Stimulated activated CD8-positive, alpha-beta memory T cell treated with anti-CD3 and anti-CD28 coated beads, Interleukin-4, amount 100 ng/mL, for 1 hour (primary cell): ENCODE measurements at places on chromosomes 4 and X.

DNA sequence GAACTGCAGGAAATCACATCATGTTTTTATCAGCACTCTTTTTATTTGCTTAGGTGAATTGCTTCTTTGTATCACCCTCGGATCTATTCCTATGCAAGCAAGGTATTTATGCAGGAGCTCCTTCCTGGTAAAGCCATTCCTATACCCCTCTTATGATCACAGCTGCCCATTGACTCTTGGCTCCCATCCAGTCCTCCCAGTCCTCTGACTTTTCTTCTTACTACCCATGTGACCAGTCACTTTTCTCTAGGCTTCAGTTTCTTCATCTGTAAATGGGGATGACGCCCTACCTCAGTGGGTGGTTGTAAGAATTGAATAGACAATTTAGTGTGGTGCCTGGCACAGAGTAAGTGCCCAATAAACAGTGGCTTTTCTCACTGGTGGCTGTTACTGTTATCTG is 144.9 kb downstream of the FHIP1A start:
- no peak for DNase-seq

DNA sequence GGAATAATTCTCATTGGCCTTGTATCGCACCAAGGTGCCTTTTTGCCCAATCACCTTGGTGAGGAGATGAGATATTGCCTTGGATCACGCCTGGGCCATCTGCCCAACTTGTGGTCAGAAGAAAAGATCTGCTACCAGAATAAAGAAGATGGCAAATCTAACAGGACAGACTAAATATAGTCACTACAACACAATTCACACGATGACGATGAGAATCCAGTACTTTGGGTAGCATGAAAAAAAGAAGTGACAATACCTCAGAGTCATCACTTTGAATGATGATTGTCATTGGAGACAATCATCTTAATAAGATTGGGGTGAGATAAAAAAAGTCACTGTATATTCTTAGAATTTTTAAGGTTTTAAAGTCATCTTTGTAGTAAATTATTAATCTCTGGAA is 7.3 kb upstream of the MSL3 start:
- no peak for DNase-seq

- no peak for DNase-seq
These were observed 16.6 kb downstream of the S100G start for GRCh38 chrX:16666541-16666940.

- DNase-seq: no peak
These were observed 116.4 kb downstream of the PPA2 start for GRCh38 chr4:105357258-105357980.

GRCh38 chrX:83630662-83631061 is 122.6 kb downstream of the POU3F4 start:
- DNase-seq: no peak

DNA sequence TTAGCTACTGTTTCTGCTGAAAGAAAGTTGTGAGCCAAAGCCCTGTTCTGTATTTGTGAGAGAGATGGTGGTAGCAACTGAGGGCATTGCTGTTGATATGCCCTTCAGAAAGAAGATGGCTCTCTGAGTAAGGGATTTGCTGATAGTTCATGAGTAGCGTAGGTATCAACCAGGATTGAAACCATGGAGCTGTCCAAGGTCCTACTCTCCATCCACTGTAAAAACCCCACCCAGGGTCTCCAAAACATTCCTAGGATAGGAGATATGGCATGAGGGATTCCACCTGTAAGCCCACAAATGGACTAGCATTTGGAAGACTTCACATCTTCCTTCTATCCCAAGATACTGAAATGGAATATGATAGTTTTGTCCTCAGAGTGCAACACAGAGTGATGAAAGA is 277.1 kb upstream of the PRKX start:
- no peak for DNase-seq

GRCh38 chrX:119654112-119654531 is 38.8 kb downstream of the SEPTIN6 start:
- DNase-seq: no peak

DNA sequence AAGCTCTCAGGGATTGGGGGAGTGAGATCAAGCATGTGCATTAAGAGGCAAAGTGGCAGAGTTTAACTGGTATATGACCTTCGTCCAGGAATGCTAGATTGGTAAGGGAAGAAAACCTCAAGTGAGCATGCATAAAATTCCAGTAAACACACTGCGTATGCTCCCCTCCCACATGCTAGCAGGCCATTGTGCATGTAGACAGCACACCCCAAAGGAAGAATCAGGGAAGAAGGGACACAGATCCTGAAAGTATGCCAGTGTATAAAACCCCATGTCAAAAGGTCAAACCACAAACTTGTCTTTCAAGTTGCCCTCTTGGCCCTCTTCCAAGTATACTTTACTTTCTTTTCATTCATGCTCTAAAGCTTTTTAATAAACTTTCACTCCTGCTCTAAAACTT is 405.2 kb upstream of the CNKSR2 start:
- no peak for DNase-seq

- no peak for DNase-seq
These were observed 40.5 kb downstream of the CASP6 start for GRCh38 chr4:109662771-109663170.

- no peak for DNase-seq
These were observed 36.8 kb downstream of the TMPRSS11A start for GRCh38 chr4:67926485-67926884.

DNA sequence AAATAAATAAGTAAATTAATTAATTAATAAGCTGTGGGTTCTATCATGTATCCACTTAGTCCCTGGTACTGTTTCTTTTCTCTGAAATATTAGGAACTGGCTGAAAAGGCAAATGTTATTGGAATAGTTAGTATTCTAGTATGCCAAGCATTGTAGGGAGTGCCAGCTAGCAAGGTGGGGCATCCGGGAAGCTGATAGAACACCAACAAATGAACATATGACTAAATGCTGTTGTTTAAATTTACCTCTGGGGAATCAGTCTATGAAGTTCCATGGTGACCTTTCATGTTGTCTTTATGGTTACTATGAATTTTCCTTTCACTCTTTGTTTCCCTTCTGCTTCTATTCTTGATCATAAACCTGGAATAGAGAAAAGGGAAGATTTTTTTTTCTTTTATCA is 32.7 kb downstream of the NUDT6 start:
- no peak for DNase-seq

- DNase-seq: no peak
These were observed 156.6 kb upstream of the CTSO start for GRCh38 chr4:156109943-156110900.

DNA sequence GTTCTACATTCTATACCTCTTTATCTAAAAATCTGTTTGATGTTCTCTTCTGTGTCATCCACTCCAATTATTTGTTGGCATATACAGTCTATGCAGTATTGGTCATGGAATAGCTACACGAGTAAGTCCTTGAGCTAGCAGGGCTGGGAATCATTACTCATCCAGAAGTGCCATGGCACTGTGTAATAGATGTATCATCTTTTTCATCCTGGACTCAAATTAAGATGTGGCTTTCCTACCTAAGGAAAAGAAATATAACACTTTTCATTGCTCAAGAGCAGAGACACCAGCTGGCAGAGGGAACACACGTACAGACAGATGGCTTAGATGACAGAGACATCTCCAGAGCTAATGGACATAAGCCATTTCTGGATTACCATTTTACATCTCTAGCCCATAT is 159.8 kb downstream of the FAM13A start:
- DNase-seq: no peak

DNA sequence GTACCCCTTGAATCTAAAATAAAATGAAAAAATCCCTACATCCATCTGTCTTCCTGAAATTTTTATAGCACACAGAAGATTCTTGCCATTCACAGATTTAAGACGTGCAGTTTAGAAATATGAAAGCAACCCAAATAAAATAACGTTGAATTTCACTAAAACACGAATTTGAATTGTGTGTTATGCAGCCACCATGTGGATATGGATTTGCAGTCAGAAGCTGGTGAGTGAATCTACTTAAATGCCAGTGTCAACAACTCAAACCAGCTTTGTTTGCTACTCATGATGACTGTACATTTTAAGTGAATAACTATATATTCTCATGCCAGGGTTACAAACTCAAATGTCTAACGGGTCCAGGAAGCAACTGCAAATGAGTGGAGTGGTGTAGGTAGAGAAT is 173.0 kb upstream of the HAND2 start:
- DNase-seq: no peak

GRCh38 chr4:125187226-125188176 is 127.3 kb upstream of the FAT4 start:
- no peak for DNase-seq

GRCh38 chrX:106144755-106145639 is 23.1 kb upstream of the PWWP3B start:
- no peak for DNase-seq

DNA sequence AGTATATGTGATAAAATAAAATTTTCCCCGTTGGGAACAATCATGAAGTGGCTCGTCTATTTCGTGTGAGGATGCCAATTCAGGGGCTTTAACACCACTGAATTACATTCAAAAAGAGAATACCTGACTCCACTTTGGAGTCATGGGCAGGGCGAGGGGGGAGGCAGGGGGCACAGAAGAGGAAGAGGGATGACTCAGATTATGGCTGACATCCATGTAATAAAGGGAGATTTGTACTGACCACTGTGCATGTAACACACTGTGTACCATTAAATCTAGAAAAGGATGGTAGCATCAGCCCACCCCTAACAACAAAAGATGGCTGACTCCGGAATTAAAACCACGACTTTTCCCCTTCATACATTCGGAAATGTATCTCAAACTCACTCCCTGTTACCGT is 1.3 kb downstream of the SLC9A7 start:
- no peak for DNase-seq

DNA sequence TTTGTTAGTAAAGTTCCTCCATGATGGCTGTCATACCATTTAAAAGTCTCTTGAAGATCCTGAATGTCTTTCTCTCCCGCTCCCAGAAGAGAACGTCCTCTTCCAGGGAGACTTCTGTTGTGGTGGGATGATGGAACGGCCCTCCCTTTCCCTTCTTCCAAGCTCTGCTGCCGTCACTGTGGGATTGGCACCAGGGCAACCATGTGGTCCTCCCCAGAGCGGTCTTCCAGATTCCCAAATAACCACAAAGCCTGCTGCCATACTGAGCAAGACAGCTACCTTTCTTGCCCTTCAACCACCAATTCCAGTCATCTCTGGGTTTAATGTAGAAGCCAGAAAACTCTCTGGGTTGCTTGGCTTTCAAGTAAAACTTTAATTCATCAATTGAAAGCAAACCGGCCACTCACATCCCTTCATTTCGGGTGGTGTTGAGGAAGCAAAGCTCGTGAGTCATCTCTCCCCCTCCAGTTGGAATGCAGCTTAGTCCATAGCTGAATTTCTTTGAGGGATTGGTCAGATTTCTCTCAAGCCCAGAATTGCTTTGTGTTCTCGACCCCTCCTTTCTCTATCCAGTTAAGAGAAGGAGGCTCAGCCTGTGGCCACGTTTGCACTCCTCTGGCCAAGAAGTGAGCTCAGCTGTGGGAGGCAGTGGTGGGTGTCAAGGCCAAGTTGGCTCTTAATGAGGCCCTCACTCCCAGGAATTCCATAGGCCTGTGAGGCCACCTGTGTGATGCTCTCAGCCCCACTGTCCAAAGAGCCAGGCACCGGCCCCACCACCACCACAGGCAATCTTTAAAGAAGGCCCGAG is 36.9 kb downstream of the FHDC1 start:
- DNase-seq: no peak

GRCh38 chrX:48754238-48754637 is 7.3 kb upstream of the GLOD5 start:
- DNase-seq: no peak

DNA sequence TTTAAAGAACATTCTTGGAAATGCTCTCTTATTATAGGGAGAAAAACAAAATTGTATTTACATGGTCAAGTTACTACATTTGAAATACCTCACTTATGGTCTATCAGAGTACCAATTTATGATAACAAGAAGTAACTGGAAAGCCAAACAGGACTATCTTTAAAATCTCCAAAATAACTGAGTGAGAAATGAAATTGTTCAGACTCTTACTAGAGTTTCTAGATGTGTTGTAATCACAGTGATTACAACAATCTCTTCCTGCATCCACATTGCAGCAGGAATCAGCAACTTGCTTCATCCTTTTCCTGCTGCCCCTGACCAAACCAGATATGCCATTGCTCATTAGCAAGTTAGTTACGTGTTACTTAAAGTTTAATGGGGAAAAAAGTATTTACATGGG is 245.2 kb upstream of the SMIM31 start:
- no peak for DNase-seq

DNA sequence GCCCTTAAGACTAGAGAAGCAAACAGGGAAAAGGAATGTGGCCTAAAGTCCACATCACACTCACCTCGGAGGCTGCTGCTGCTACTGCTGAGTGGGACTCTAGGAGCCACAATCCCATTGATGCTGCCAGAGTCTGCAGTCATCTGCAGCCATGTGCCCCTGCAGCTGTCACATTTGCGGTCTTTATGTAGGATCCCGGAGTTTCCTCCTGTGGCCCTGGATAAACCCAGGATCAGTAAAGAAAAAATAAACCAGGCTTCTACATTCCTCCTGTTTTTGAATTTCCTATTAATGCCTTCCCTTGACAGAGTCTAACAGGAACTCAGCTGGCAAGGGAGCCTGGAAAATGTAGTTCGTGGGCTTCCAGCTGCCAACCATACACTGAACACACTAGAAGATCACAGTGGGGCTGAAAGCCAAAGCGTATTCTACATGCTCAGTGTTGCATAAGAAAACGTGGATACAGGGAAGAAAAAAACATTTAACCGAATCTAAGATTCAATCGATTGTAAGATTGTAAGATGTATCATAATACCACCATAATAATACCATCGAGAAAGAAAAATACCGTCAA is 10.3 kb upstream of the PHEX start:
- DNase-seq: no peak

DNA sequence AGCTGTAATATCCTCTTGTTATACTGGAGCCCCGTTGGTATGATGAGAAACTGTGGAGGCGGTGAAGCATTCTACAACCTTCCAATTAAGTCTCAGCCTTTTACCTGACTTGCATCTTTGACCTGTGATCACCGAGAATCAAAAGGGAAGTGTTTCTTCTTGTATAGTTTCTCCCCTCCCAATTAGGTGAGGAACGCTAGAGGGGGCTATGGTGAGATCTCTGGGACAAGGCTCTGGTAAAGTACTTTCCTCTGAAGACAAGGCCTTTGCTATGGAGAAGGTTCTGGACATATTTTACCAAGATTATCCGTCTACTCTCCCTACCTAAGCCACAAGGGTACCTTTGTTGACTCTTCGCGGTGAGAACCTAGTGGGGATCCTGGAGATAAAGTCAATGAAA is 111.3 kb downstream of the CBLL2 start:
- DNase-seq: no peak

GRCh38 chrX:10555846-10556245 is 64.5 kb downstream of the MID1 start:
- DNase-seq: no peak

DNA sequence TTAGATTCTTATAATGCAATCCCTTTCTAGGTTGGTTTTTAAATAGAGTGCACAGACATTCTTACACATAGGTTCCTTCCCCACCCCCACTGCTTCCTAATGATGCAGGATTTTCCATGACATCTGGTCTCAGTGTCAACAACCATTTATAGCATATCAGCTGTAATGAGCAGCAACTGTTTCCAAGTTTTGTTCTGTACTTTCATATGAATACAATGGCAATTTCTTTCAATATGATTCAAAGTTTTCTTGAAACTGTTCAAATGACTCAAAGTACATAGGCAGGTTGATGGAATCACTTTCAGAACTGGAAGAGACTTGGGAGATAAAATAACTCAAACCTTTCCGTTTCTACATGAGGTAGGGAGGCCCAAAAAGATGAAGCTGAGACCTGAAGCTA is 220.7 kb downstream of the CAMK2D start:
- no peak for DNase-seq
